ENCODE measurements at places on chromosomes 12 and 14.

DNA sequence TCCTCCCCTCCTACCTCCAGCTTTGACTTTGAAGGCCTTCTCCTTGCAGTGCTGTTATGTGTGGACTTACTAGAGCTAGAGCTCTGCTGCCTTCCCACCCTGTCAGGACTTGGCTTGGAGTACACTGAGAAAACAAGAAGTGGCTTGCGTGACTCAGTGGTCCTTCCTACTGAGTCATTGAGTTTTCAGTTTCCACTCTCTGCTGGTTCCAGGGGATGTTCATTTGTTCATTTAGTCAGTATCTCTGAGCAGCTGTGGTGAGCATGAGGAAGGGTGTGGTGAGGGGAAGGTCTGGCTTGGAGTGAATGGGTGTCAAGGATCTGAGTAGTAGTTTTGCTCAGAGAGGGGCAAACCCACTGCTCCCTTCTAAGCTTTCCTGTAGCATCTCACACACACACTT is 17.2 kb upstream of the ELK3 start:
- no peak for DNase-seq

DNA sequence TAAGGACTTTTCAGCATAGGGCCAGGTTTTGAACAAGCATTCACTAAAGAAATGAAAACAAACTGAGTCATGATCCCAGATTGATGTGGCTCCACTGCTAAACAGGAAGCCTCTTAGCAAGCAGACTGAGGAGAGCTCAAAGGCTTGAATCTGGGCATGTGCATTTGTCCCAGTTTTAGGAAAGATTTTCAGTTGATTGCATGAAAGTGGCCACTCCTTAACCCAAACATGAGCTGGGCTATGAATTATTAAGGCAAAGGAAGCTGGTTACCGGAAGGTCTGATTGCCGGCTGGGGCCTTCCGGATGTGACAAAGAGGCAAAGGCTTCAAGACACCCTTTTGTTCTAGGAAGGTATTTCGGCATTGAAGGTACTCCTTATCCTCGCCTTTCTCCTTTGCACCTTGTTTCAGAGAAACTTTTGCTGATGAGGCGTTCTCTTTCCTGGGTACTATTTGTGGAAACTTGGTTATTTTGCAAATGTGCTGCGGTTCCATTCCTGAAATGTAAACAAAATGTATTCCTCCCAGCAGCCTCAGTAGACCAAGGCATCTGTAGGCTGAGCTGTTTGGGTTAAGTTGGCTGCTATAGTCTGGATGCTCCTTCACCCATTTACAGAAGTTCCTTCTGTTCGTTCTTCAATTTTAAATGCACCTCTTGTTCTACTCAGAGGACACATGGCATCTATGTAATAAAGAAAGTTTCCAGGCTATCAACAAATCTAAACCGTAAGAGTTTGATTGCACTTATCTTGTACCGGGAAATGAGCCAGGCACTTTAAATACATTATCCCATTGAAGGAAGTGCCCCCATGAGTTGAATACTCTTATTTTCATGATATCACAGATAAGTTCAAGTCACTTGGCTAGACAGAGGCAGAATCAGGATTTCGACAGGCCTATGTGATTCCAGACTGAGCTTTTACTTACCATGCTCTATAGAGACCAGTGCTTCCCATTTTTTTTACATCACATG is 115.6 kb upstream of the METAP2 start:
- no peak for DNase-seq

DNA sequence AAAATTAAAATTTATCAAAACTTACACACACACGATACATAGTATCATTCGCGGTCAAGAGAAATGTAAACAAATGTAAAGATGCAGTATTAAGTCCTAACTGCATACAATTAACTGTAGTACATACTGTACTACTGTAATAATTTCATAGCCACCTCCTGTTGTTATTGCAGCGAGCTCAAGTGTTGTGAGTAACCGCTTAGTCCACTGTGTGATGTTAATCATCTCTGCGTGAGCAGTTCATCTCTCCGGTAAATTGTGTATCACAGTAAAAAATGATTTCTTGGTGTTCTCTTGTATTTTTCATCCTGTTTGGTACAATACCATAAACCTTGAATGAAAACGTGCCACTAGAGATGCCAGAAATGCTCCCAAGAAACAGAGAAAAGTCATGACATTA is 6.5 kb downstream of the EPS8 start:
- no peak for DNase-seq

DNA sequence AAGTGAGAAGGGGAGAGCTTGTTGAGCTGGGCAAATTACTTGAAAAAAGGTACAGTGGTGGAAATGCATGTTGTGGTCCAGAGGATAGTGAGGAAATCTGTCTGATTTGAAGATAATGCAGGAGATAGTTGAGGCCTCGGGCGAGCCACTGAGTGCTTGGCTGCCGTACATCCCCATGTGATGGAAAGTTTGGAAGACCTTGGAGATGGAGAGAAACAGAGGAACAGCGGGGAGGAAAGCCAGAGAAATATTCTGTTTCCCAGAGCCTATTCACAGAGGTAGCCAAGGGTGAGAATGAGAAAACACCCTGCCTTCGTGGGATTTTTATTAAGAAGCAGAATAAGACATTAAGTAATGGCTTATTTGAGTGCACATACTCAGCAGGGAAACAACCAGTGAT is 498.2 kb downstream of the BCL11B start:
- DNase-seq, result no peak

- no peak for DNase-seq
Measured at GRCh38 chr12:12107678-12108077, 36.9 kb downstream of the BCL2L14 start.

DNA sequence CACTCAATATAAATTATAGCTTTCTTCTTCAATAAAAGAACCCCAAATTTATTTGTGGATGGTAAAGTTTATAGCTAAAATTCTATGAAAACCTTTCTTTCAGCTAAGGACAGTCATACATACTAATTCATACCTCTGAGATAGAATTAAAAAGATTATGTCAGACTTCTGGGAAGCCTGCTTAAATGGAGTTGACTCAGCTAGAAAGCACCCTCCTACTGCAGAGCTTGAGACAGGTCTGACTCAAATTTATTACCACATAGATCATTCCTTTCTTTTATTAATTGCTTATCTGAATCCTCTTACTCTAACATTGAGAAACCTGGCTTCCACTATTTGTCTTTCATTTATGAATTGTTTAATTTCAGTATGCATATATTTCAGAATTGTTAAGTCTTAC is 1007.0 kb upstream of the LRFN5 start:
- no peak for DNase-seq

DNA sequence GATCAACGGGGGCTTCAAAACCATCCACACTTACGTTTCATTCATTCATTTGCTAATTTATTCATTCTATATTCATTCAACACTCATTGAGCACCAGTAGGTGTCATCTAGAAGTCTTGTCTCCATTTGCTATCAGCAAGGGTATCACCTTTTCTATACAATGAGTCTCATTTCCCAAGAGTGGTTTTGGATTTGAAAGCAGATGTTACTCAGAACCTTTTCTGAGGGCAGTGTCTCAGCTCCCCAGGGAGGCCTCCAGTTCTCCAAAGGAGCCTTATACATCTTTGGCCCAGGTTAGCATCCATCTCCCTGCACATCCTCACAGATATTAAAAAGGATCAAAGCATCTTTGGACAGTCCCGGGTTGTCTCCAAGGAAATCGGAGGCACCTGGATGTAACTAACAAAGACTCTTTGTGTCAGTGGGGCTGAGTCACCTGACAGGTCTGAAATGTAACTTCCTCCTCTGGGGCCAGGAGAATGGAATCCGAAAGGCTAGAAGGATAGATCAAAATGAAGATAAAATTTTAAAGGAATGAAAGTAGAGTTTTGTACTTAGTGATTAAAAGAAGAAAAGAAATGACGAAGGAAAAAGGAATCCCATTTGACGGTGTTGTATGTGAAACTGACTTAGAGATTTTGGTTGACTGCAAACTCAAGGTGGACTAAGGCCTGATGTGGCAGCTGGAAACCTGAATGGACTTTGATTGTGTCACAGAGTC is 103.0 kb downstream of the VCPKMT start:
- no peak for DNase-seq

DNA sequence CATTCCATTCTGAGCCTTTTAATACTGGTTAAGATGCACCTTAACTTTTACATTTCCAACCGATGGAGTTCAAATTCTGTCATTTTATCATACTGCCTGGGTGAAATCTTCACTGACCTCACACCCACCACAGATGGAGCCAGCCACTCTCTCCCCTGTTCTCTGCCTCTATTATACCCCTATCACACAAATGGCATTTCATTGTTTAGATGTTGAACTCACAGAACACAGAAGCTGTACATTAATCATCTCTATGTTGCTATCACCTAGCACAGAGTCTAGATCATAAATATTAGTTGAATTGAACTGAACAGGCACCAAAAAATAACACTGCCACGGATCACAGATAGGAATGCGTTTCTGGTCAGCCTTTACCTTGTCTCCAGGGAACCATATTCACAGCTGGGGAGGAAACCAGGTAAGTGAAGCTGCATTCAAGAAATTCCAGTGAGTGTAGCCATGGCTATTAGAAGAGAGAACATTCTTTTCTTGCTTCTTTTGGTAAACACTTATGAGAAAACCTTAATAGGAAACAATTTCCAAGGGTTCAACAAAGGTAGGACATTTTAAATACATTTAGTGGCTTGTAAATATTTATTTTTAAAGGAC is 194.9 kb upstream of the RMST start:
- no peak for DNase-seq

GRCh38 chr12:130574402-130574801 is 141.7 kb downstream of the RIMBP2 start:
- no peak for DNase-seq

DNA sequence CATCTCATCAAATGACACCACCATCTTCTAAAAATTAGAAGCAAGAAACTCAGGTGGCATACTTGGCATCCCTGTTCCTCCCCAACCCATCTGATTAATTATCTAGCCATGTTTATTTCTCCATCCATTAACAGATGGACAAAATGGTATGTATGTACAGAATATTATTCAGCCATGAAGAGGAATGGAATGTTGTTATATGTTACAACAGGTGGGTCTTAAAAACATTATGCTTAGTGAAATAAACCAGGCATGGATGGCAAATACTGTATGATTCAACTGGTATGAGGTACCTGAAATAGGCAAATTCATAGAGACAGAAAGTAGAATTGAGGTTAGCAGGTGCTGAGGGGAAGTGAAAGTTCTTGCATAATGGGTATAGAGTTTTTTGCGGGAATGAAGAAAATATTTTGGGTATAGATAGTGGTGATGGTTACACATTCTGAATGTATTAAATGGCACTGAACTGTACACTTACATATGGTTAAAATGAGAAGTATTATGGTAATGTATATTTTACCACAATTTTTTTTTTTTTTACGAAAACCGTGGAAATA is 17.5 kb downstream of the YY1 start:
- no peak for DNase-seq

DNA sequence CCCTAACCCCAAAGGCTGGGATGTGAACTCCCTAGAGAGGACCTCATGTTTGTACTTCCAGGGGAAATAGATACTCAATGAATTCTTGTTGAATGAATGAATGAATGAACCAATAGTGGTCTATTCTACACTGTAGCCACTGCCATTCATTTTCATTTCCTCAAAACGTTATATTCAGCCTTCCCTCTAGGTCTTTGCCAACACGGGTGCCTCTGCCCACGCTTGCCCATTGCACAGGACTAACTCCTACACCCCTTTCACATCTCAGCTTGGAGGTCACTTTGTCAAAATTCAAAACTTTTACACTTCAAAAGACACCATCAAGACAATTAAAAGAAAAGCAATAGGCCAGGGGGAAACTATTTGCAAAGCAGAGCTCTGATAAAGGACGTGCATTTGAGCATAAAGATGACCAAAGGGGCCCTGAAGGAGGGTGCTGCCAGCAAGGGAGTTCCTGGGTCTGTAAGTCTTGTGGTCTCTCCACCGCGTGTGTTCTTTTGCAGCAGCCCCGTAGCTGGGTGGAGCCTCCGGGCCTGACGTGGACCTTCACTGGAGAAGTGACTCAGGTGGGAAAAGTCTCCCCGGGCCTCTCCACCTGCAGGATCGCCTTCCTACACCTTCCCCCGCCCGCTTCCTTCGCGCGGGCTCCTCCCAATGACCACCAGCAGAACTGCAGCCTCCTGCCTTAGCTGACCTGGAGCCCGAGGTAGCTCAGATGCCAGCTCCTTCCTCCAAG is 31.5 kb downstream of the TMEM63C start:
- DNase-seq, result no peak
